ENCODE measurements at places on chromosomes 11 and 22. TPM values are rescaled to one million over a fixed set of nuclear protein-coding genes. Genes with fewer than 3 reads are reported as not detected.
A peak's percentile ranks its signal among the peaks of the same experiment; 100 is the strongest.

The RNF26 gene
- total RNA-seq = 2.4 TPM

- DNase-seq = no peak
These were observed 67.2 kb upstream of the SC5D start for GRCh38 chr11:121225382-121225781.

DNA sequence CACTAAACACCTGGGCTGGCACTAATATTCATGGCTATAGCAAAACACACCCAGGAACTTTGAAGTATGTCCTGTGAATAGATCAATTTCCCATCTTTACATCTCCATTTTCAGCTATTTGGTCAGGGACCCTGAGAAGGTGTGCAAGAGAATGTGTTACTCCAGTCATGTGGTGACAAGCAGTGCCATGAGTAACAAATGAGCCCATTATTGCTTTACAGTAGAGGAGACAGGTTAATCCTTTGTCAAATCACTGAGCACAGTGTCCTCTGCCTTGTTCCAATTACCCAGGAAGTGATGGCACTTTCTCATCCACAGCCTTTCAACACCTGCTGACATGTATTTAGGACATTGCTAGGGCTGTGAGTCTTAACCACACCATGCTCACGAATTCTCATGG, 664.8 kb upstream of the API5 start:
- no peak for DNase-seq

The LRRC32 gene
- 0.26 TPM for total RNA-seq

- no peak for DNase-seq
These were observed 19.4 kb downstream of the HTR3A start for GRCh38 chr11:113994077-113994954.

The RTN4R gene
- total RNA-seq = 2.8 TPM

The GGT5 gene
- not detected for total RNA-seq

- DNase-seq = peak; percentile 97
These were observed 211.7 kb downstream of the FAM76B start for GRCh38 chr11:95577716-95578460.

GRCh38 chr11:78078218-78079167, 1.2 kb downstream of the NDUFC2 start:
- DNase-seq = no peak

Measured in bronchial epithelial cell (primary cell).